ENCODE measurements at places on chromosomes 3 and 15. TPM values are rescaled to one million over a fixed set of nuclear protein-coding genes. Genes with fewer than 3 reads are reported as not detected.

DNA sequence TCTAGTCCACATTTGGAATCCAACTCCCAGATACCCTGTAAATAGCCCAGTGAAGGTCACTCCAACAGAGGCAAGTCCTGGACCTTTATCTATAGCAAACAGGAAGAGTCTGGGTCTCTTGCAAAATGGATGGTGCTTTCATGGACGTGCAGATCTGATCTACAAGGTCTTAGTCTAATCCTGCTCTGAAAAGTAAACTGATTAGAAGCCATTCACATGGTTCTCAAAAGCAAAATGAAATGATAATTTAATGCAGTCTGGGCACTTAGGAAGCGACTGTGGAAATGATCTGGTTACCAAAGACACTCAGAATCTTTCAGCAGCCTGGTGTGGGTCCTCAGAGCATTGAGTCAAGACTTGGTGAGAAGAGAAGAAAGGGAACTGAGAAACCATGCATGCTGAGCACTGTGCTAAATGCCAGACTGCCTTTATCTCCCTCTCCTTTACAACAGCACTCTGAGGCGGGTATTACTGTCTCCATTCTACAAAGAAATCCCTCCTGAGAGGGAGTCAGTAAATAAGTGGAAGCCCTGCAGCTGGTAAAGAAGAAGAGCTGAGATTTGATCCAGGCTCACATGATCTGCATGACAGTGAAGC lies 29.0 kb downstream of the AQP9 start:
- no peak for DNase-seq

GRCh38 chr15:73750438-73750837 lies 2.7 kb downstream of the INSYN1 start:
- DNase-seq = no peak

Gene STRIT1
- not detected for polyA plus RNA-seq

- no peak for DNase-seq
Observed at GRCh38 chr3:134820994-134821393, 25.9 kb downstream of the EPHB1 start.
